ENCODE measurements at places on chromosomes 13 and 19.
A peak's percentile ranks its signal among the peaks of the same experiment; 100 is the strongest.

- DNase-seq = peak; percentile 96
Measured at GRCh38 chr13:98890186-98890585, 87.7 kb downstream of the DOCK9 start.

DNA sequence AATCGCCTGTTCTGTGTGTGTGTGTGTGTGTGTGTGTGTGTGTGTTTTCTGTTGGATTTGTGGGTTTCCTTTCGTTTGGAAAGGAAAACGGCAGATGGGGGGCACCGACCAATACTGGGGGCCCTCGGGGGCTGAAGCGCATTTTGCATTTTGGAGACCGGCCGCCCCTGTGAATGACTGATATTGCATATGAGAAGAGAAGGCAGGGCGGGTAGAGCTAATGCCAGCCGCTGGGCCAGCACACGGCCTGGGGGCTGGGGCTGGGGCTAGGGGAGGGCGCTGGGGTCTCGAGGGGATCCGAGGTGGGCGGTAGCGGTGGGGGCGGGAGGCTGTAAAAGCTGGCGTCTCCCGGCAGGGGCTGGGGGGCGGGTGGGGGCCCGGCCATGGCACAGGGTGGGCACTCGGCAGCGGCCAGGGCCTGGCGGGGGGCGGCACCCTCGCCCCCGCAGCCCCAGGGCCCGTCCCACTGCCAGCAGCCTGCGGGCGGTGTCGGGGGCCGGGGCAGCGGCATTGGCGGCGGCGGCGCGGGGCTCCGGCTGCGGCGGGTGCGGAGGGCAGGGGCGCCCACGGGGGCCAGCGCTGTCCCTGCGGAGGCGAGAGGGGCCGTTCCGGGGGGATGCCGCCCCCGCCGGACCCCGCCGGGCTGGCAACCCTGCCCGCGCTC is 11.2 kb downstream of the ANO8 start:
- no peak for DNase-seq

DNA sequence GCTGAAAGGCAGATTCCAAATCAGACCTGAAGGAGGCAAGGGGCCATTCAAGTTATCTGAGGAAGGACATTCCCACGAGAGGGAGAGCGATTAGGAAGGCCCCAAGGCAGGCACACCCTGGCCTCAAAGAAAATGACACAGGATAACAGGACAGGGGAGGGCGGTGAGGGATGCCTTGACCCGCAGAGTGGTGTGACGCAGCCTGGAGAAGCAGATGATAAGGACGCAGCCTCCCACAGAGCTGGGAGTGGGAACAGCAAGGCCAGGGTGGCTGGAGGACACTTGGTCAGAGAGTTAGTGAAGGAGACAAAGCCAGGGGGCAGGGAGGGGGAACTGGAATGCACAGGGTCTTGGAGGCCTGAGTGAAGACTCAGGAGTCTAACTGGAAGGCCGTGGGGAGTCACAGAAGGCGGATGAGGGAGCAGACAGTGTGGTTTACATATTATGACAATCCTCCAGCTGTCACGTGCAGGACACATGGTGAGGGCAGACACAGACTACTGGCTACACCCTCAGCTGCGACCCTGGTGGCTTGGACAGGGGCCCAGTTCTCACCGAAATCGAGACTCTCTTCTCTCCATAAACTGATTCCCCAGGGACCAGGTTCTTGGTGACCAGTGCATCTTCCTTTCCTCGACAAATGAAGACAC is 5.8 kb upstream of the DYRK1B start:
- DNase-seq = no peak

GRCh38 chr13:109154966-109155761 is 525.8 kb downstream of the MYO16 start:
- peak; percentile 93 for DNase-seq

- no peak for DNase-seq
Measured at GRCh38 chr19:50516964-50517703, 3.4 kb upstream of the ASPDH start.

DNA sequence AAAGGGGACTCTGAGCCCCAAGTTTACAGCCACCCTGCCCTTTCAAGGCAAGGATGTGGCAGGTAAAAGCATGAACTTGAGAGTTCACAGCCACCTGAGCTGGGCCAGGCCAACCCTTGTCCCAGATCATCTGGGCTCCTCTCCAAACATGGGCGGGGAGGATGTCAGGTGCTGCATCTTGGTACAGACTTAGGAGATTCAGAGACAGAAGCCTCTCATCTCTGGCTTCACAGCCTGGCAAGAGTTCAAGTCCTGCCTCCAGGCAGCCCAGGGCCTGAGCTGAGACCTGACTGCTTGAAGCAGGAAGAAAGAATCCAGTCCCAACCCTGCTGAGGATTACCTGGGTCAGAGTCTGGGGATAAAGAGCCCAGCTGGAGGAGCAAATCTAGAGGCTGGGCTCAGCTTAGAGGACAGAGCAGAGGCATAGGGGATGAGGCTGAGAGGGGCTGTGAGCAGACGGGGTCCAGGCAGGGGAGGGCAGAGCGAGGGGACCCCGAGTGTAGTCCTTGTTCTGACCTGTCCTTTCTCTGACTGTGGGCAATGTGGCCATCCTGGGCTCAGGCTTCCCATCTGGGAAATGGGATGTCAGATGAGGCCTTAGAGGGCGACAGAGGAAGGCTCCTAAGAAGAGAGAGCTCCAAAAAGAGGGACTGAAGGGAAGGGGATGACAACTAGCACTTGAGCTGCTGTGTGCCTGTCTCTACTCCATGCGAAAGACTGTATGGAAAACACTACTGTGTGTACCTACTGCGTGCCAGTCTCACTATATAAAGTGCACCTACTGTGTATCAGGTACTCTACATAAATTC is 6.6 kb upstream of the OR10H5 start:
- DNase-seq = no peak

- no peak for DNase-seq
Measured at GRCh38 chr13:66222127-66222526, 1008.0 kb downstream of the PCDH9 start.

- DNase-seq = peak; percentile 5
Measured at GRCh38 chr19:20660473-20661140, 764 bp downstream of the ZNF626 start.
